ENCODE measurements at places on chromosomes 3 and 15. TPM values are rescaled to one million over a fixed set of nuclear protein-coding genes. Genes with fewer than 3 reads are reported as not detected.

DNA sequence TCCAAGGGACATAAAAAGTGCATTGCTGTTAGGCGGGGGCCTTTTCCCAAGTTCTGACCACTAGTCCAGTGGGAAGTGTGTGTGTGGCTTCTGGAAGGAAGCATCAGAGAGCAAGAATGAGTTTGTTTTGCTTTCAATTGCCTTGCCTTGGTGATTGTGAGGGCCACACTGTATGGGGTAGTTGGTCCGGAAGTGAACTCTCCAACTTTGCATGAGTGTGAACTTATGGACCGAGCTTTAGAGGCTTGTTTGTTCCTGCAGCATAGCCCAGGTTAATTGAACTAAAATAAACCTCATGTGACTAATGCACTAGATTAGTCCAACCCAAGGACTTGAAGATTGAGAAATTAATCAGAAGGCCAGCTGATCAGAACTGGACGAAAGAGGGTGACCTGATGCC lies 171.7 kb downstream of the NR2F2 start:
- DNase-seq, result no peak

DNA sequence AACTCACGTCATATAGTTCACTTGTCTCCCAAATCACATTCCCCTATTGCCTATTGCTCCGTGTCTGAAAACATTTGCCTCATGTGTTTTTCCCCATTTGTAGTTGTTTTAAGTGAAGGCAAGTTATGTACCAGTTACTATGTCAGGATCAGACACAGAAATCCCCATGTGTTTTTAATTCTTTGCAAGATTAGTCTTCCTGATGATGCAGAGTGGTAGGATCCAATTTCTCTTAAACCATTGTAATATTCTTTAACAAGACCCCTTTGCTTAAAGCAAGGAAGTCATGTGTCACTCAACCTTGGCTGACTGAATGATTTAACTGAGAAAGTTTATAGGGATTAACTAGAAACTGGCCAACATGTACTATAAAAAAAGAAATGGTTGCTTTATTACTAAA lies 164.4 kb downstream of the OPA1 start:
- no peak for DNase-seq

DNA sequence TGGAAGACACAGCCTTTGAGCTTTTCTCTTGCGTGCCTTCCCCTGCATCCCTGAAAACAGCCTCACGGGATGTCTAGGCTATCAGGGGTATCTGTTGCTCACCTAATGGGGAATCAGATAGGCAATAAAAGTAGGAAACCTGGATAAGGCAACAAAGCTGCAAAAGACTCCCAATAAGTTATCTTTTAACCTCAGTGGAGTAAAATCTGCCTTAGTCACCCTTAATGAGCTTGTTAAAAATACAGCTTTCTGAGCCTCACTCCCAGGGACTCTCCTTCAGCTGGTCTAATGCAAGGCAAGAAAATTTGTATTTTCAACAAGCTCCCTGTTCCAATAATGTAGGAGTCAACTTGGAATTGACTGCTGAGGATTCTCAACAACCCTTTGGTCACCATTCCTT lies 25.6 kb downstream of the ILDR1 start:
- DNase-seq, result no peak

The TGM5 gene
- total RNA-seq, result not detected

GRCh38 chr3:8320711-8321458 lies 180.7 kb upstream of the LMCD1 start:
- no peak for DNase-seq

GRCh38 chr15:92933831-92934230 lies 33.7 kb downstream of the CHD2 start:
- DNase-seq, result no peak

GRCh38 chr3:79531566-79532295 lies 236.1 kb downstream of the ROBO1 start:
- DNase-seq, result no peak

GRCh38 chr3:30945291-30945690 lies 50.8 kb upstream of the GADL1 start:
- DNase-seq, result no peak

- DNase-seq, result no peak
These were observed 1088.0 kb downstream of the AGBL1 start for GRCh38 chr15:87167706-87168105.

DNA sequence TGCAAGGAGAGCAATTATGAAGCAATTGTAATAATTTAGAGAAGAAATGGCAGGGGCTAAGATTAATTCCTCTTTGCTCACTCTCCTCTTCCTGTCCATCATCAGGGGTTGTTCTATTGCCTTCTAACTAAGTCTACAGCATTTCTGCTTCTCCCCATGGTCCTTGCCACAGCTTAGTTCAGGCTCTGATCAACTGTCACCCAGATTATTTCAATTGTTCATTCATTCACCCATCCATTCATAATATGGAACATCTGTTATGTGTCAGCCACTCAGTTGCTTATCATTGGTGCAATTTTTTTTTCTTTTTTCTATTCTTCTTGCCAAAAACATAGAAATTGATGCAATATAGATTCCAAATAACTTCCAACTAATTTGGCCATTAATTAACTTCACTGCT lies 93.2 kb downstream of the CD47 start:
- no peak for DNase-seq

- DNase-seq, result no peak
These were observed 766.4 kb downstream of the AGBL1 start for GRCh38 chr15:86846036-86846435.

GRCh38 chr3:147925272-147925671 lies 516.1 kb downstream of the ZIC1 start:
- no peak for DNase-seq

The TGFBR2 gene
- total RNA-seq, result 4.5 TPM

The ERICH6 gene
- under 0.01 TPM for total RNA-seq

DNA sequence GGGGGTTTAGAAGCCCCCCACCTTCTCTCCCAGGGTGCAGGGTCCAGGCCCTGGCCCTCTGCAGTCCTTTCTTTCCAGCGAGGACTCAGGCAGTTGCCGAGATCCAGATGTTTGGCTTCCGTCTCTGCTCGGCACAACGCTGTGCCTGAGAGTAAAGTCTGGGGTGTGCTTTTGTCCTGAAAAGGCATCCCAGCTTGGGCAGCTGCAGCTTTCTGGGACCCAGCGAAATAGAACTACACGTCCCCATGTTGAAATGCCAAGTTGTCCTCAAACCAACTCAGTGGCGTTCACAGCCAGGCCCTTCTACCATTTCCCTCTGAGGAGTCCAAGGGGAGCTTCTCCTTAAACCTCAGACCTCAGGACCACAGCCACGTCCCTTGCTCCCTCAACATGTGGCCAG lies 23.1 kb downstream of the FGD5 start:
- no peak for DNase-seq

DNA sequence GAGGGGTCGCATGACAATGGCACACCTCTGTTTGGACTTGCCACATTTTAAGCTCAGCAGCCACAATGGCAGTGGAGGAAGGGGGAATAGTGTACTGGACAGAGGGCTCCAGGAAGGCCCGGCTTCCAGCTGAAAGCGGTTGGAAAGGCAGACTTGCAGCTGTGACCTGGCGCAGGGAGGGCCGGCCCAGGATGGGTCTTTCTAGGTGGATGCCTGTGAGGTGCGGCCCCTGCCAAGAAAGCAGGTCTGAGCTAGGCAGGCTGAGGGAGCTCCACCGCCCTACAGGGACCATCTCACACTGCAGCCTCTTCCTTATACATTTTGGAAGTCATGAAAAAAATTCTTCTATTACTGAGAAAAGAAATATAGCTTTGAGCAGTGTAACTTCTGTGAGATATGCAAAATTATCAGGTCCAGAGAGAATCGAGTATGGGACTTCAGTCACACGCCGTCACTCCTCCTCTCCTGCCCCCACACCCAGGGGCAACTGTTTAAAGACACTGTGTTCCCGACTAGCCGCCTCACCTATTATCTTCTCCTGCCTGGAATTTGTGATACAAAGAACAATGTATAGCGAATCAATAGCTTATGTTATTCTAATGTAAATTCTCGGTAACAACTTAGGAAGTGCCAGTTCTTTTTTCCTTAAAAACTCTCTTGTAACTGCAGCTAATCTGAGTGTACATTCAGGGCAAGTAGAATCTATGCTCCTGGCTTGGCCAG lies 331.0 kb downstream of the OCA2 start:
- no peak for DNase-seq

The GAP43 gene
- total RNA-seq, result 289 TPM

DNA sequence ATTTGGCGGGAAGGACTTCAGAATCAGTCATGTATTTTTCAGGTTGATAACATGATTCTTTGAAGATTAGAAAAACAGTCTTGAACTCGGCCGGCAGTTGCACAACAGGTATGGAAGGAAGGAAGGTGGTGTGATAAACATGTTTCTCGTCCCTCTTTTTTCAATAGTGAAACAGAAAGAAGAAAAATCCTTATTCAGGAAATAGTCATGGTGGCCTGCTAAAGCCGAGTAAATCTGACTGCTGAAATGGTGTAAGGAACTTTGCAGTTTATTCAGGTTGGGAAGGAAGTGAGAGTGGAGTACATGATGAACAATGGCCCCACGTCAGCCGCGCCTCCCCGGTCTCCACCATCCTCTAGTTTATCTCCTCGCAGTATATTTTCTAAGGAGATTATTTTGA lies 6.7 kb downstream of the RASGRP1 start:
- DNase-seq, result no peak

DNA sequence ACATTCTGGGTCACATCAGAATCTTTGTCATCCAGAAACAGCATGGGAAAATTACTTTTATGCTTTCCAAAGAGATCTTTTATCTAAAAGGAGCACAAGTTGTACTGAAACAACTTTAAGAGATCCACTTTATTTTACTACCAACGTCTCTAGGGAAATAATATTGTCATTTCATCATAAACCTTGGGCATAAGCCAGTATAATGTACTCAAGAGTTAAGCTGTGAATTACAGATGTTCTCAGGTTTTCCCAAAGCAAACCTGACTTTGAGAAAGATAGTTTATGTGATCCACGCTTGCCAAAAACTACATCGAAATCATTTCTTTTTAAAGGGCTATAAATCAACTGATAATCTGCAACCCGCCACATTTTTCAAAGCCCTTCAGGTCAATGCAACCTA lies 124.1 kb upstream of the CRBN start:
- no peak for DNase-seq

GRCh38 chr15:57044072-57044702 lies 125.7 kb downstream of the TCF12 start:
- no peak for DNase-seq

The MGLL gene
- 31.4 TPM for total RNA-seq

- DNase-seq, result no peak
These were observed 76.9 kb downstream of the PIK3R4 start for GRCh38 chr3:130669740-130670139.

GRCh38 chr15:76994001-76994400 lies 925 bp upstream of the PSTPIP1 start:
- DNase-seq, result no peak

GRCh38 chr15:70253461-70254156 lies 155.9 kb upstream of the TLE3 start:
- no peak for DNase-seq

The ARPP19 gene
- total RNA-seq, result 195 TPM

The NCBP2 gene
- total RNA-seq, result 91.3 TPM

DNA sequence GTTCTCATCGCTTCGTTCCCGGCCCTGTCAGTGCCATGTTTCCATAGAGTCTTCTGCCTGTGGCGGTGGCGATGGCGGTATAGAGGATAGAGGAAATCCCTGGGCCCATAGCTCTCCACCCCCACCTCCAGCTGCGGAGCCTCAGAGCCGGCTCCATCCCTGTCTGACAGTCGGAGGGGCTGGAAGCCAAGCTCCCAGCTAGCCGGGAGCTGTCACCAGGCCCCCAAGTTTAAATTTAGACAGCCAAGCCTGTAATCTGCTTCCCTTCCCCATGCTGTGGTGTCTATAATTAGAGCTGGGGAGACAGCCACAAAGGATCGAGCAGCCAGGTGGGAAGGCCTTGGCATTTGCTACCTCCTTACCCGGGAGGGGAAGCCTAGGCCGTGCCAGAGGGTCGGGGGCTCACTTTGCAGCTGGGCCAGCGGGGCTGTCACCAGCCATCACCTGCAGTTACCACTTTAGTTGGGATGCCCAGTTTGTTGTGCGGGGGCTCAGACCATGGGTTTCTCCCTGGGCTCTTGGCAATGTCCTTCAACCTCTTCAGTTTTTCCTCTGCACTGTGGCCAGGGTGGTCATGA lies 56.3 kb upstream of the SEC13 start:
- DNase-seq, result no peak

DNA sequence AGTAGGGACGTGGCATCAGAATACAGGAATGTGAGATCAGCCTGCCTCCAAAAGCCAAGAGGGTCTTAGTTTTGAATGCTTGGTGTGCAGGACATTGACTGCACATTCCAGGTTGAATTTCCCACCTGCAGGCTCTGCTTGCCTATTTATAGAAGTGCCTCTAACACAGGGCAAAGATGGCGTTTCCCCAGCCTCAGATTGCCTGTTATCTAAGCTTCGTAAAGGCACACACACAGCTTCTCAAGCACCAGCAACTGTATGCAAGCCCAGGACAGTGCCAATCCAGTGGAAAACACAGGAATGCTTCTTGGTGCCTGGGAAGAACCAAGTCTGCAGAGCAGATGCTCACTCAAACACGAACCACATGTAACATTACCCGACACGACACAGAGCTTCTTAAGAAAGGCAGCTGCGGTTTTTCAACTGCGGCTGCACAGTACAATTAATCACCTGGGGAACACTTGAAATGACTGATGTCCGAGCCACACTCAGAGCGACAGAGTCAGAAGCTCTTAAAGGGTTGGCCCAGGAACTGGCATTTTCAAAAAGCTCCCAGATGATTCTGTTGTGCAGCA lies 90.0 kb upstream of the ANKRD34C start:
- no peak for DNase-seq

The GHRL gene
- not detected for total RNA-seq

DNA sequence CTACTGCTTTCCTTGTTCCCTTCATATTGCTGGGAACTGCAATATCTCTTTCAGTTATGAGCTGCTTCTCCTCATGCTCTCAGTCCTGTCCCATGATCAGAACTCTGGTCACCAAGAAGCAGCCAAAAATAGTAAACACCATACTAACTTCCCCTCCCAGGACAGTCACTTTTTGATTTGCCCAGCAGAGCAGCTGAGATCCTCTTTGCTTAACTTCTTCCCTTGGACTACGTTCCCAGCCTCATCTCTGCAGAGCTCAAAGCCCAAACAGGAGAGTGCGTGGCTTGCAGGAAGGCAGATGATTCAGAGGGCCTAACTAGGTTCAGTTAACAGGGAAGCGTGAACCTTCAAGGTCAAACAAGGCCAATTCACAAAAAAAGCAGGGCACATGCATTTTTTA lies 153.2 kb downstream of the CTNNB1 start:
- DNase-seq, result no peak

The LNP1 gene
- total RNA-seq, result 11.0 TPM

DNA sequence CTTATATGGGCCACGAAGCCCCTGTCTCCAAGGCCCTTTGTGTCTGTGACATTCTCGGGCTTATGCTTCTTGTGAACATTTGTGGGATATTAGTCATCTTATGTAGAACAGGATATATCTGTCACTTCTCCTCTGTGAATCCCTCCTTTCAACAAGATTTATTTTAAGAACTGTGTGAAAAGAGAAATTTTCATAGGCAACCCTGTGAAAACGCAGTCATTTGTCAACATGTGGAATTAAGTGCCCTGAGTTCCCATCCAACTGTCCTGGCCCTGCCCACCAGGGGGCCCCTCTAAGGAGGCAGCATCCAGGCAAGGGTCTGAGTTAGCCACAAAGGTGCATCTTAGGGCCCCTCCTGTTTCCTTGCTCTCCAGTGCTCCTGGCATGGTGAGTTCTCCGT lies 76.8 kb upstream of the CHRNA7 start:
- DNase-seq, result no peak

The SNAP23 gene
- 22.4 TPM for total RNA-seq

- DNase-seq, result no peak
These were observed 2.9 kb upstream of the USP3 start for GRCh38 chr15:63501256-63502089.

Data from frontal cortex (tissue), 4 donors.